ENCODE measurements at places on chromosomes 12 and 14.

GRCh38 chr12:124152731-124153130 lies 142.2 kb upstream of the RFLNA start:
- no peak for DNase-seq

DNA sequence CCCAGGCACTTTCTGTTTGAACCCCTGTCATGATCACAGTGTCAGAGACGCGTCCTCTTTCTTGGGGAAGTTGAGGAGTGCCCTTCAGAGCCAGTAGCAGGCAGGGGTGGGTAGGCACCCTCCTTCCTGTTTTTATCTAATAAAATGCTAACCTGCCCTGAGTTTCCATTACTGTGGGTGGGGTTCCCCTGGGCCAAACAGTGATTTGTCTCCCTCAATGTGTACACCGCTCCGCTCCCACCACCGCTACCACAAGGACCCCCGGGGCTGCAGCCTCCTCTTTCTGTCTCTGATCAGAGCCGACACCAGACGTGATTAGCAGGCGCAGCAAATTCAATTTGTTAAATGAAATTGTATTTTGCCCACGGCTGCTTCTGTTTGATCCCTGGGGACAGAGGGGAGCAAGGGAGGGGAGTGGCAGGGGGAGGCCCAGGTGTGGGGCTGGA lies 5.1 kb downstream of the SHMT2 start:
- DNase-seq: no peak

DNA sequence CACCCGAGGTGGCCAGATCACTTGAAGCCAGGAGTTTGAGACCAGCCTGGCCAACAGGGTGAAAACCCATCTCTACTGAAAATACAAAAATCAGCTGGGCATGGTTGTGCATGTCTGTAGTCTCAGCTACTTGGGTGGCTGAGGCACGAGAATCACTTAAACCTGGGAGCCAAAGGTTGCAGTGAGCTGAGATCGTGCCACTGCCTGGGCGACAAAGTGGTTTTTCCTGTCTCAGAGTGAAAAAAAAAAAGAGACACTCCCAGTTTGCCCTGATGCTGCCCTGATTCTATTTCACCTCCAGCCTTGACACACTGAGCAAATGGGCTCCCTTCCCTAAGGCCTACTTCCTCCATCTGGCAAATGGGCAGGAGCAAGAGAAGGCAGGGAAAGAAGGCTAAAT lies 28.5 kb upstream of the PLEK2 start:
- DNase-seq: peak; percentile 10

GRCh38 chr12:27233814-27234213 lies 10.3 kb upstream of the STK38L start:
- DNase-seq: no peak

GRCh38 chr14:73223049-73223448 lies 14.3 kb upstream of the PAPLN start:
- no peak for DNase-seq

GRCh38 chr12:1814266-1814665 lies 6.1 kb upstream of the LRTM2 start:
- DNase-seq: no peak

GRCh38 chr12:84912198-84913128 lies at the start of gene SLC6A15:
Gene SLC6A15 (minus strand): TSS chr12:84912799. CDS start chr12:84892120, 20,679 bp downstream.
- DNase-seq: peak; percentile 43

DNA sequence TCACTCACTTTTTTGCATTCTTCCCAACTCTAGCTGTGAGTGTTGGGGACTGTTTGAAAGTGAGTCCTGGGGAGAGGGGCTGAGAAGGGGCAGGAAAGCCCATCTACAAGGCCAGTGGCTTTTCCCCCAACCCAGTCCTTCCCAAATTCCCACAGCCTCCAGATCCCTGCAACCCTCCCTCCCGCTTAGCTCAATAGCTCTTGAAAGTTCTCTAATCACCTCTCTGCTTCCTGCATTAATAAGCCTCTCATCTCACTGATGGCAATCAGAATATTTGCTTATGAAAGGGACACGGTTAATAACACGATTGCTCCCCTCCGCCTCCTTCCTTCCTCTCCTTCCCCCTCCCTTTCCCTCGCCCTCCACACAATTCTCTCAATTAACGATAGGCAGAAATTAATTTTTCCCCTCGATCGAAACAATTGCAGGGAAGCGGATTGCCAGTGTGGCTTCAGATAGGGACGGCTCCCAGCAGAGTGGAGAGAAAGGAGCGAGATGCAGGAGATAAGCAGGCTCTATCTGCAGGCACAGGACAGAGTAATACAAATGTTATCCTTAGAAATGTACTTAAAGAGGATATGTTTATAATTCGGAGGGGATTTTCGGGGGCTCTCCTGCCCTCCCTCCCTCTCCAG lies 15.1 kb upstream of the GPATCH2L start:
- DNase-seq: no peak

- no peak for DNase-seq
These were observed 23.4 kb upstream of the GLIPR1 start for GRCh38 chr12:75457191-75457590.

DNA sequence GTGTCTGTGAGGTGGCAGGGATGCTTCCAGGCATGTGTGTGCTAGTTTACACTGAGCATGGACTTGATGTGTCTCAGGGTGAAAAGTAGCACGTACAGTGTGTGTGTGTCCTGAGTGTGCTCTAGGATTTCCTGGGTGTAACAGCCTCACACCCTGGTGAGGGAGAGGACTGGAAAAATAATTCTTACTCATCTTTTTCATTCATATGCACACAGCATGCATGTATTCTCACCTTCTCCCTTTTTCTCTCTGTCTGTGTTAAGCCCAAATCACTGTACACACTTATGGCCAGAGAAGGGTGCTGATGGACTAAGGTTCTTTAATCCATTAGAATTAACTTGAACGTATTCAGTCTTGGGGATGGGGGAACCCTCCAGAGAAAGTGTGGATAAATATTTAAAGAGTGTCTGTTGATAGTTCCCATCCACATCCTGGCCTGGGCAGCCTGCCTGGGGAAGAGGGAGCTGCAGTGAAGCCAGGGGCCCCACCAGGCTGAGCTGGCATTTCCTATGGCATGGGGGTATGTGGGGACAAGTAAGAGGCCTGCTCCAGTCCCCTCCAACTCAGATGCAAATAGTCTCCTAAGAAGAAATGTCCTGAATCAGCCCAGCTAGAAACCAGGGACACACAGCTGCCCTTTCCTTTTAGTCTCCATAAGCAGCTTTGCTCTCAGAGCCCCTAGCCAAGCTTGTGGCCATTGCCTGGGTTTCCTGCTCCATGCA lies 1.1 kb upstream of the HOXC8 start:
- DNase-seq: no peak

DNA sequence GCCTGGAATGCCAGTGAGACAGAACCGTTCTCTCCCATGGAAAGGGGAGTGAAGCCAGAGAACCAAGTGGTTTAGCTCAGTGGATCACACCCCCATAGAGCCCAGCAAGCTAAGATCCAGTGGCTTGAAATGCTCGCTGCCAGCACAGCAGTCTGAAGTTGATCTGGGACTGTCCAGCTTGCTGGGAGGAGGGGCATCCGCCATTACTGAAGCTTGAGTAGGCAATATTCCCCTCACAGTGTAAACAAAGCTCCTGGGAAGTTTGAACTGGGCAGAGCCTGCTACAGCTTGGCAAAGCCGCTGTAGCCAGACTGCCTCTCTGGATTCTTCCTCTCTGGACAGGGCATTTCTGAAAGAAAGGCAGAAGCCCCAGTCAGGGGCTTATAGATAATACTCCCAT lies 374.3 kb upstream of the DCN start:
- DNase-seq: no peak

GRCh38 chr14:68787092-68787992 lies 5.5 kb downstream of the ZFP36L1 start:
- DNase-seq: no peak

DNA sequence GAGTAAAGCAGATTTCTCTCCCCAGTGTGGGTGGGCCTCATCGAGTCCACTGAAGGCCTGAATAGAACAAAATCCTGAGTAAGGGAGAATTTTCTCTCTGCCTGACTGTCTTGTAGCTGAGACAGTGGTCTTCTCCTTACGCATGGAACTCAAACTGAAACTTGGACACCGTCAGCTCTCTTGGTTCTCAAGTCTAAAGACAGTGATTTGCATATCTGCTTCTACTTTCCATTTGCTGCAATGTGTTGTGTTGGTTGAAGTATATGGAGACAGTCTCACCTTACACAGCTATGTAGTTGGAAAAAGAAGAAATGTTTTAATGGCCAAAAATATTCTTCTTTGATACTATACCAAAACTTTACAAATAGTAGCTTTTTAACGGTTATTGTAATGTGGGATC lies 160.2 kb upstream of the LMNTD1 start:
- no peak for DNase-seq
